ENCODE measurements at places on chromosomes 3 and 15.

DNA sequence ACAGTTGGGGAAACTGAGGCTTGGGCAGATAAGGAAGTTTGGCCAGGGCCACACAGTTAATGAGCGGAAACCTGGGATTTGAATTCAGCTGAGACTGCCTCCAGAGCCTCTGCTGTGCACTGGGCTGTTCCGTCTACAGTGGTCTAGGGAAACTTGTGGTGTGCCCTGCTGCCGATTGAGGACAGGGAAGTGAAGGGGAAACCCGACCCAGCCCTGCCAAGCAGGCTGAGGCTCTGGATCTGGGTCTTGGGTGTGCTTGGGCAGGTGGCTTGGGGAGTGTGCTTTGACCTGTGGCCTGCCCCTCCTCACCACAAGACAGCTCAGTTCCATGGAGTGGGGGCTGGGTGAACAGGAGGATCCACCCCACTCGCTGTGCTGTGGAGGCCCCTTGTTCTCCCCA lies 17.6 kb downstream of the NISCH start:
- no peak for DNase-seq

- no peak for DNase-seq
Observed at GRCh38 chr15:69725957-69726356, 273.3 kb downstream of the RPLP1 start.

GRCh38 chr3:196624907-196625306 lies 14.6 kb upstream of the NRROS start:
- DNase-seq: no peak

- DNase-seq: no peak
Observed at GRCh38 chr15:61750271-61751084, 309.8 kb downstream of the VPS13C start.

DNA sequence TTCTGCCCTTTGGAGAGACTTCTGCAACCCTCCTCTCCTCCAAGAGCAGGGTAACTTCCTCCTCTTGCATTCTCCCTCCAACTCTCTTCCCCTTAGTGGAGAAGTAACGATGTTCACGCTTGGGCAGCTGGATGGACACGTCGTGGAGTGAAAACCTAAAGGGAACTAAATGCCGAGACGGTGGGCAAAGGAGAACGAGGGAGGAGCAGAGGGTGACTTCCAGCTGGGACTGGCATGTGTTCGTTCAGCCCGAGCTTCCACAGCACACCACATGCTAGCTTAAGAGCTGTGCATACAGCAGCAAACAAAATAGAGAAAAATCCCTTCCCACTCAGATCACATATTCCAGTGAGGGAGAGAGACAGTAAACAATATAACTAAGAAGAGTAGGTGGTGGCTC lies 179.8 kb downstream of the SLCO3A1 start:
- no peak for DNase-seq

GRCh38 chr15:67456677-67457529 lies 64.0 kb upstream of the C15orf61 start:
- DNase-seq: peak; percentile 72

GRCh38 chr15:66805202-66805885 lies 103.3 kb downstream of the SMAD6 start:
- DNase-seq: no peak

GRCh38 chr3:17398959-17399551 lies 343.4 kb downstream of the TBC1D5 start:
- no peak for DNase-seq

- no peak for DNase-seq
Observed at GRCh38 chr3:67704322-67704721, 49.9 kb upstream of the SUCLG2 start.

DNA sequence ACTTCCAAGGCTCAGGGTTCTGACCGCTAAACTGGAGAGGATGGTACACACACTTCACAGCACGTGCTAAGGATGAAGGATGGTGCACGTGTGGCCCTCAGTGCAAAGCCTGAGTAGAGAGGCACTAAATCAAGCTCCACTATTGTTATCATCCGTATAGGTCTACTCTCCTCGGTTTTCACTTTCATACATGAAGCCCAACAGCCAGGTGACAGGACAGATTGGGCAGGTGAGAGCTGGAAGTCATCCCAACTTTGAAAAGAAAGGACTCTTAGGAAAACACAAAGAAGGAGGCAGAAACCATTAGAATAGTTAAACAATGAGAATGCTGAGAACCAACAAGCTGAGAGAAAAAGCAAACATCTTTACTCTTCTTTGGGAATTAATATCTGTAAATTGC lies 21.1 kb downstream of the MAGI1 start:
- no peak for DNase-seq

DNA sequence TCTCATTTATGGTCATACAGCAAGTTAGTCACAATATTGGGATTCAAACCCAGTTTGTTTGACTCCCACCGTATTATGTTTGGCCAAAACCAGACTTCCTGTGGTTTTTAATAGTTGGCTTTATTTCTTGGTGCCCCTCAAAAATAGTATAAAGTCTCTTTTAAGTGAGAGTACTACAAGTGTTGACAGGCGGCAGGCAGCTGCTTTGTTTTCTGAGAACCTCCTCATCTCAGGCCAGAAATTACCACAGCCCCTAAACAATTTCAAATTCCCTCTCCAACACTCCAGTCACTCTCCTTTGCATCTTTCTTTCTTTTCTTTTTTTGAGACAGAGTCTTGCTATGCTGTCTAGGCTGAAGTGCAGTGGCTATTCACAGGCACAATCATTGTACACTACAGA lies 121.5 kb downstream of the POLR2M start:
- no peak for DNase-seq

Measured in stimulated activated CD8-positive, alpha-beta memory T cell treated with anti-CD3 and anti-CD28 coated beads, Interleukin-4, amount 100 ng/mL, for 1 hour (primary cell).